ENCODE measurements at places on chromosomes 11 and 22.

DNA sequence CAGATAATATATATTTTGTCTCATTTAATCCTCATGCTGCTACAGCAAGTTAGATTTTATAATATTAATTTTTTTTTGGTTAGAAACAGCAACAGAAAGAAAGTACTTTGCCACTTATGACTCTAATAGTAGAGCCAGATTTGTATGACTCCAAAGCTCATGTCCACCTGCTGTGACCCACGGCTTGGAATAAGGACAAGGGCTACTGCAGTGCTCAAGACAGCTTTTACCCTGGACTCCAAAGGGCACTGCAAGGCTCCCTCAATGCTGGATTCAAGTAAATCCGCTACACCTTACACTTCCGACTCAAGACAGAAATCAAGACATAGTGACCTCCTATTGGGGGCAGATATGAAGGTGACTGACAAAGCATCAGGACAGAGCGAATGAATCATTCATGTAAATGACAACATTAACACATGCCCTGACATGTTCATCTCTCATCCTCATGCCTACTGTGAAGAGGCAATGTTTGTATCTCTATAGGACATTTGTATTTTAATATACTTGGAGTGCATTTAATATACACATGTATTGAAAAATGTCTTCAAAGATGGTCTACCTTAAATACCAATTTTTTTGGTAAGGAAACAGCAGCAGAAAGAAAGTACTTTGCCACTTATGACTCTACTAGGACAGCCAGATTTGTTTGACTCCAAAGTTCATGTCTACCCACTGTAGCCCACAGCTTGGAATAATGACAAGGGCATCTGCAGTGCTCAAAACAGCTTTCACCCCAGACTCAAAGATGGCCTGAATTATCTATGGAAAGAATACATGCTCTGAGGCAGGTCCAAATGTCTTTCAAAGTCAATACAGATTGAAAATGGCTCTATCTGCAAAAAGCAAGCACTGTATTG is 375.6 kb upstream of the CCDC90B start:
- DNase-seq, result no peak

DNA sequence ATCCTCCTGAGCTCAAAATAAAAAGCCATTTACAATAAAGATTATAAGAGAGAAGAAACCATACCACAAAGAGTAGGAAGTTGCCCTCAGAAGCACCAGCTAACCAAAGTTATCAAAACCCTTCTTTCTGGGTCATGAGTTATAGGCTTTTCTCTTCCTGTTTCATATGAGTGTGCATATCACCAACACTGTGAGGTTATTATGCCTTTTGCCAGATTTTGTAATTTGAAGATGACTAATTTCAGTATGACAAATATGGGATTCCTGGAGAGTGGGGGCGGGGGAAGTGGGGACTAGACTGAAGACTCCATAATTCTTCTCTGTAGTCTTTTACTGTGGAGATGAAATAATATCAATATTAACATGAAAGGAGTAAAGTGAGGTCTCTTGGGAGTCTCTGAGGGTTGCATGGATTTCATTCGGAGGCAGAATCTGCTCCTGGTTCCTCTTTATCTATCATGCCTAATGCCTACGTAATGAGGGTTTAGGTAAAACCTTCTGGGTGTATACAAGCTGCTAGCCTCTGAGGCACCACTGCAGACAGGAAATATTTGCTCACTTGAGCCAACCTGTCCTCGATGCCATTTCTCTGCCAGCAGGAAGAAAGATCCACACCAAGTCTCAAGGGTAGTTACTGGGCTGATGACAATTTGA is 2.1 kb downstream of the LPXN start:
- no peak for DNase-seq

GRCh38 chr22:46780453-46780852 is 18.0 kb downstream of the TBC1D22A start:
- DNase-seq, result no peak

GRCh38 chr11:88181776-88182175 is 6.5 kb upstream of the RAB38 start:
- DNase-seq, result no peak

GRCh38 chr11:114438303-114438702 is 964 bp upstream of the REXO2 start:
- DNase-seq, result no peak

- DNase-seq, result no peak
Measured at GRCh38 chr11:69008737-69009440, 4.2 kb downstream of the MRGPRF start.

DNA sequence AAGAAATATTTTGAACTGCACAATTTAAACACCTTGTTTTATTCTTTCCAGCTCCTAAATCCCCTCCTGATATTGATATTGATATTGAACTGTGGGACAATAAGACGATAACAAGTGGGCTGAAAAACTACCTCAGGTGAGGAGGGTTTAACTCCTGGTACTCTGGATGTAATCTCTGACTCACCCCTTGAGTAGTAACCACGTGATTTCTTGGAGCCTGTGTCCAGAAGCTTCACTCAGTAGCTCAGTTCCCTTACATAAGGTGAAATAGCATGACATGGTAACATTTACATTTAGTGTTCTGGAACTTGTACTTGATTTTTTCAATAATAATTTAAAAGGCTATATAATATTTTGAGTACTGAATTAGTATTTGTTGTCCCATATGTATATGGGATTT is 168.0 kb downstream of the PGR start:
- no peak for DNase-seq

GRCh38 chr11:119912229-119912628 is 183.2 kb upstream of the NECTIN1 start:
- DNase-seq, result no peak

GRCh38 chr11:66335531-66336233 is 552 bp downstream of the RIN1 start:
- no peak for DNase-seq

DNA sequence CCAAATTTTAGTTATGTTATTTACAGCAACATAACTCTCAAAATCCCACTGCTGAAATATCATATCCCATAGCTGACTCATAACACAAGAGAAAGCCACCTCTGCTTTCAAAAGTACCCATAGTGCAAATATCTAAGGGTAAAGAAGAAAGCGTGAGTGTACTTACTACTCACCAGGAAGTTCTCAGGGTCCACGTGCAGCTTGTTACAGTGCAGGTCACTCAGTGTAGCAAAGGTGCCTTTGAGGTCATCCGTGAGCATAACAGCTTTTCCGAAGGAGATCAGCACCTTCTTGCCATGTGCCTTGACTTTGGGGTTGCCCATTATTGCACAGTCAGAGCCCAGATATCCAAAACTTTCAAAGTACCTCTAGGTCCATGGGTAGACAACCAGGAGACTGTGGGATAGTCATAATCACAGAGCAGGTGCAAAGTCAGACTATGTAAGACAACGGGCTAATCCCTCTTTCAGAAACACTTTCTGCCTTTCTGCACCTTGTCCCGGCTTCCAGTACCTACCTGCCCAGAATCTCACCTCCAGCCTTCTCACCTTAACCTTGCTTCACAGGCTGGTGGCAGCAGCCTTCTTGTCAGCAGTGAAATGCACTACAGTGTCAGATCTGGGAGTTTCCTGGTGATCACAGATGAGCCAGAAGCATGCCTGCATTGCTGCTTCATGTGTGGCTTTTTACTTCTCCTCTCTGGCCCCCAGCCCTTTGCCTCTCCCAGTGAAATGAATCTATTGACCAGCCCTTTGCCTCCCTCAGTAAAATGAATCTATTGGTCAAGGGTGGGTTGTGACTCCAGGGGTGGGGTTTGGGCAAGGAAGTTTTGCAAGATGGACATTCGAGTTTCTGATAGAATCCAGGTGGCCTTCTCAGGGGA is 6.5 kb downstream of the HBG1 start:
- no peak for DNase-seq

GRCh38 chr11:37411289-37411688 is 813.3 kb upstream of the RAG2 start:
- no peak for DNase-seq

GRCh38 chr11:28581286-28582242 is 473.4 kb downstream of the METTL15 start:
- DNase-seq, result no peak

All from stimulated activated CD8-positive, alpha-beta memory T cell treated with anti-CD3 and anti-CD28 coated beads, Interleukin-4, amount 100 ng/mL, for 1 hour (primary cell).